LoVo (cell line): ENCODE measurements at places on chromosomes 3 and 15.

DNA sequence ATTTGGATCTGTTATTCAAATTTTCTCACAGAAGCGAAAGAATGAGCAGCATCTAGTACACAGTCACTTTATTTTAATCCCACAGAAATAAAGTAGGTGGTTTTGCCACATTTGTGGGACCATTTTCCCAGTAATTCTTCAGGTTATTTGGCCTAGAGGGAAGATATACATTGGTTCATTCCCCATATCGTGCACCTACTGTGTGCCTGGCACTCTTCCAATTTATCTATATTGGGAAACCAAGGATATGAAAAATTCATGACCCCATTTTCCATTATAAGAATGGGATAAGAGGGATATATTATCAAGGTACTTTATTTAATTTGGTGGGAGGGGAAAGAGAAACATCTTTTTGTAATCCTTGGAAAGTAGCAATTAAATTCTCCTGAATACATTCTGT is 35.1 kb downstream of the TRIP4 start:
- DNase-seq: no peak

GRCh38 chr15:83734487-83734886 is 80.6 kb downstream of the ADAMTSL3 start:
- no peak for DNase-seq

DNA sequence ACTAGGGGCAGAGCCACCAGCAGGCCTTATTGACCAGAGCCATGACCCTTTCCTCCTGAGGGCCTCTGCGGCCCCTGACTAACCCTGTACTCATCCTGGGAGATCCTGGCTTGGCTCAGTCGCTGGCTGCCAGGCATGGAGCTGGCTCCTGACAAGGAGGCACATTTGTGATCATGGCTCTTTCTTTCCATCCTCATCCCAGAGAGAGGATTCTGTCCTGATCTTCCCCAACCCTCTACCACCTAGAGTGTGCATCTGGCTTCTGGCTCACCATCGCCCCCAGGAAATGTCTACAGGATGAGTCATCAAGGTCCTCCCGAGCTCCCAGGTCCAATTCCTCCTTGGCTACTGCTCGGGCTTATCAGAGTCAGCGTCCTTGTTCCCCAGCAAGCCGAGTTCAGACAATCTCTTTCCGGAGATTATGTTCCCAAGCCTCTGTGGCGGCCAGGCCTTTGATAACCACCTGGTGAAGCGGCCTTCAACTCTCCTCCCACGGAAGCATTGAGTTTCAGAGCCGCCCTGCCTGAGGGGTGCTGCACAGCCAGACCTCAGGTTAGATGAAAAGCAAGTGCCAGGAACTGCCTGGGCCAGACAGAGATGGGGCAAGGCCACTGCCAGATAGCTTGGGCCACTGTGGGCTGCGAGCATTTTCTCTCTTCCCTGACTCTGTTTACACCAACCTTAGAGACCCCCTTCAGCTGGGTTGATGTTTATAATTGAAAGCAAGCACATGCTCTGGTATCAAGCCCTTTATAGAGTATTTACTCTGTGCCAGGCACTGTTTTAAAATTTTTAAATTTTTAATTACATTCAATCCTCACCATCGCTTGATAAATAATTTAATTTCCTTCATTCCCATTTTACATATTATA is 44.3 kb upstream of the MRPS22 start:
- peak; percentile 75 for DNase-seq

GRCh38 chr3:100108464-100109079 is 5.7 kb downstream of the FILIP1L start:
- no peak for DNase-seq

DNA sequence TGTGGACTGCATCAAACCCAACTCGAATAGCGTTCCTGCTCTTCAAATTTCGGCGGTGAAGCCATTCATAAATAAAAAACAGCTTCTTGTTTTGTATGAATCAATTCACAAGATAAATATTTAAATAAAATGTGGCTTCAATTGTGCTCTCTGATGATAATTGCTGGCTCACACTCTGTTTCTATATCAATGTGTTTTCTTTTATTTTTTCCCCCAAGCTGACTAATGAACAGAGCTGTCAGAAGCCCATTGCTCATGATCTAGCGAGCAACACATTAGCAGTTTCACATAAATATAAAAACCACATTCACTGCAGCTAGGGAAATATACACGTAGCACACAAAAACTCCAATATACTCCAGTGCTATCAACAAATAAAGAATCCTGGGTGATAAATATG is 45.0 kb upstream of the FOXP1 start:
- no peak for DNase-seq

DNA sequence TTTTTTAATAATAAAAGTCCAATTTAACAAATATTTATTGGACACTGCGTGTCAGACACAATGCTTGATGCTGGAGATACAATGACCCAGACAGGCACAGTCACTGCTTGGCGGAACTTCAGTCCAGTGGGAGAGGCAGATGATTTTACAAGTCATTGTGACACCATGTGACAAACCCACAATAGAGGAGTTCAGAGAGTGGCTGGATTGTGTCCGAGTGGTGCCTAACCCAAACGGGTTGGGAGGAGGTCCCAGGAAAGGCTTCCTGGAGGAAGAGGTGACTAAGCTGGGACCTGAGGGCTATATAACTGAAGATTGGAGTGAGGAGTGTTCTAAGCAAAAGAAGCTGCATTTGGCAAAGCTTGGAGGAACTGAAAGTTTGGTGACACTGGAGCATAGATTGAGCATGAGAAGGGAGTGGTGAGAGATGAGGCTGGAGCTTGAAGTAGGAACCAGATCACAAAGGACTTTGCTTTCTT is 41.4 kb downstream of the CRTC3 start:
- peak; percentile 73 for DNase-seq

DNA sequence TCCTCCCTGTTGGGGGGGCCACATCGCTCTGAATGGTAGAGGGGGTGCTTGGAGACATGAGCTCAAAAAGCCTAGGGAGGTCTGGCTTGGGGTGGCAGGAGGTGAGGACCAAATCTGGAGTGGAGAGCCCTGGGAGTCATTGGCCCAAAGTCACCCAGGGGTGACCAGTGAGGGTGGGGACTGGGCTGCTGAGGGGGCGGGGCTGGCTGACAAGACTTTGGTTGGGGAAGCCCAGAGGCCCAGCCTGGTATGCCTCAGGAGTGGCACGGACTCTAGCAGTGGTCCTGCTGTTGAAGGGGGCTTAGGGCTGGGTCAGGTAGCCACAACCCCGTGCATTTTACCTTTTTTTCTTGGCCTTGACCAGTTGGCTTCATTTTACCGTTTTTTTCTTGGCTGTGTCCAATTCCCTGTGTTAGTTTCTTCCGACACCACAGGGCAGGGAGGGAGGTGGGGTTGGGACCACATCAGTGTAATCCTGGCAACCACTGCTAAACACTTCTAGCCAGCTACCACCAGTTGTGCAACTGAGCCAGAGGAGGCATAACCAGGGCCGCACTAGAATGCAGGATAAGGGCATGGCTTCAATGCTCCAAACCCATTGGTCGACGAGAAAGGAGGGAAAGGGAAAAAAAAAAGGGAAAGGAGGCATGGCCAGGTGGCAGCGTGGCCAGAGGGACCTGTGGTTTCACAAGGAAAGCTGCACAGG is 105.3 kb upstream of the C2CD4B start:
- DNase-seq: no peak

- no peak for DNase-seq
Observed at GRCh38 chr15:25706176-25706955, 156.8 kb downstream of the ATP10A start.

- DNase-seq: no peak
Observed at GRCh38 chr15:68801572-68802148, 19.0 kb downstream of the ANP32A start.

GRCh38 chr3:123367467-123368154 is 81.3 kb downstream of the ADCY5 start:
- DNase-seq: no peak

DNA sequence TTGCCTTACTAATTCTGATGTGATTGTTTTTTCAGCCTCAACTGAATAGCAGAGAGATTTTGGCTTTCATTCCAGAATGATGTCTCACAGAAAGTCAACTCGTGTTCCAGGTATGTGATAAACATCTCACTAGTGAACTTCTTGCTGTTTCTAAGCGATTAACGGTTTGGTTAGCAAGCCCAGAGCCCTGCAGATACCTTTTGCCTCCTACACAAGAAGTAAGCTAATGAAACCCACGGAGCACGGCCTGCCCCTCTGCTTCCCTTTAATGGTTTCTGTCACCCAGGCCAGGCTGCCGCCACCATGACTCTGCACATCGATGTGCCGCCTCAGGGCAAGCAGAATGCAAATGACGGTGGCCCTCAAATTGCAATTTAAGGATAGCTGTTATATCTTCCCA is 155.9 kb upstream of the ICE2 start:
- no peak for DNase-seq

GRCh38 chr3:126677862-126678503 is 23.1 kb upstream of the TXNRD3 start:
- DNase-seq: no peak

DNA sequence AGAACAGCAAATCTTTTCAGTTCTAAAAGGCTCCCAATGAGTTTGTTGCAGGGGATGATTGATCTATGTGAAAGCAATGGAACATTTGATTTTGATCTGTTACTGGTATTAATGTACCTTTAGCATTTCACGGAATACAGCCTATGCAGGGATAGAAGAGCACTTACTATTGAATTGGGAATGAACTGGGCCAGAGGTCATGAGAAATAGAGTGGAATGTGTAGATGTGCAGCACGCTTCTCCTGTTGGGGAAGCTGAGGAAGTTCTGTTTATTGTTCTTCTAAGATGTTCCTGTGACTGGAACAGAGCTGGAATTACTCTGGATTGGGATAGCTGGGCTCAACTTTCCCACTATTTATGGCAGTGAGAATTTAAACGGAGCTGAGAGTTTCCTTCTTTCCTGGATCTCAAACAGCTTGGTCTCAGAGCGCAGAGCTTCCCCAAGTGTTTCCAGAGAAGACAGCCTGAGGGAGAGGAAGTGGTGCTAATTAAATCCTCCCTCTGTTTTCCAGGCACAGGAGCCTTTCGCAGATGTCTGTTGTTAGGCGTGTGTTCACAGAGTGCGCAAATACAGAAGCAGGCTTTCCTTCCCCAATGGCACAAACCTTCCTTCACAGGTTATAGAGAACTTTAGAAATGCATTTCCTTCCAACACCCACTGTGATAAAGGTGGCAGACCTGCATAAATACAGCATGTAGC is 32.5 kb downstream of the TPRG1 start:
- DNase-seq: no peak

DNA sequence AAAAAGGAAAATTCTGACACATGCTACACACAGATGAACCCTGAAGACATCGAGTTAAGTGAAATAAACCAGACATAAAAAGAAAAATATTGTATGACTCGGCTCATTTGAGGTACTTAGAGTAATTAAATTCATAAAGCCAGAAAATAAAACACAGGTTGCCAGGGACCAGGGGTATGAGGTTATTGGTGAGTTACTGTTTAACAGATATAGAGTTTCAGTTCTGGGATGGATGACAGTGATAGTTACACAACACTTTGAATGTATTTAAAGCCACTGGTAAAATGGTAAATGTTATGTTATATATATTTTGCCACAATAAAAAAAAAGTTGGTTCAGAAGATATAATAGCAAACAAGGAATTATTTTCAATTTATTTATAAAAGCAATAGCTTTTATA is 436.1 kb upstream of the WNT5A start:
- no peak for DNase-seq

DNA sequence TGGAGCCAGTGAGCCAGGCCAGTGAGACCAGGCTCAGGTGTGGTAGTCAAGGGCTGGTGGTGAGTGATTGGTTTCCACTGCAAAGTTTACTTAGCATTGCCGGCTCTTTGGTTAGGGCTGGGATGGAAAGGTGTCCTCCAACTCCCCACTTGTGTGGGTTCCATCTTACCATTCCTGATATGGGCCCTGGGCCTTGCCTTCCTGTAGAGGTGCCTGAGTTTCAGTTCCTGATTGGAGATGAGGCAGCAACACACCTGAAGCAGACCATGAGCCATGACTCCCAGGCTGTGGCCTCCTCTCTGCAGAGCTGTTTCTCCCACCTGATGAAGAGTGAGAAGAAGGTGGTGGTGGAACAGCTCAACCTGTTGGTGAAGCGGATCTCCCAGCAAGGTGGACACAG is 3.1 kb downstream of the MPI start:
- DNase-seq: no peak

- DNase-seq: no peak
Observed at GRCh38 chr15:41499109-41499851, 5.6 kb downstream of the ITPKA start.

- DNase-seq: no peak
Observed at GRCh38 chr15:84001037-84001436, 234.5 kb upstream of the GOLGA6L4 start.

GRCh38 chr3:192303235-192303634 is 424.1 kb downstream of the FGF12 start:
- no peak for DNase-seq

GRCh38 chr3:106332884-106333283 is 464.1 kb upstream of the CBLB start:
- no peak for DNase-seq

DNA sequence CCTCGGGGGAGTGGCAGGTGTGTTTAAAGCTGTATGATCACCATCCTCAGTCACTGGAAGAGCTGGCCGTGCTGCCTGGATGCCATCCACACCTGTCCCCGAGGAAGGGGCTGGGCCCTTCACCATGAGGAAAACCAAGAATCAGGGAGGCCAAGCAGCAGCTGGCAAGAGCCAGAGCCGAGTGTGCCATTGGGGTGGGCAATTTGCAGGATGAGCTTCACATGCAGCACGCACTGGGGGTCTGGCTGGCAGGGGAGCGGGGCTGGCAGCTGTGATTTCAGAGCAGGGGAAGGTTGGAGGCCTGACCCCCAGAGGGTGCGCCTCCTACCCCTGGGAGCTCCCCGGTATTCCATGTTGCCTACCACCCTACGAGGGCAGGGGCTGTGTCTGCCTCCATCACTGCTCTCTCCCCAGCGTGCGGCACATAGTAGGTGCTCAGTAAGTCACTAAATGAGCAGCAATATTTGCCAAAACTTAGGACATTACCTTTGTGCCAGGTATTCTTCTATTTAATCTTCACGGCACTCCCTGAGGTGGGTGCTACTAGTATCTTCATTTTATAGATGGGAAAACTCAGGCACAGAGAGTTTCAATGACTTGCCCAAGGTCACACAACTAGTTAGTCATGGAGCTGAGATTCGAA is 30.3 kb upstream of the IQSEC1 start:
- no peak for DNase-seq

DNA sequence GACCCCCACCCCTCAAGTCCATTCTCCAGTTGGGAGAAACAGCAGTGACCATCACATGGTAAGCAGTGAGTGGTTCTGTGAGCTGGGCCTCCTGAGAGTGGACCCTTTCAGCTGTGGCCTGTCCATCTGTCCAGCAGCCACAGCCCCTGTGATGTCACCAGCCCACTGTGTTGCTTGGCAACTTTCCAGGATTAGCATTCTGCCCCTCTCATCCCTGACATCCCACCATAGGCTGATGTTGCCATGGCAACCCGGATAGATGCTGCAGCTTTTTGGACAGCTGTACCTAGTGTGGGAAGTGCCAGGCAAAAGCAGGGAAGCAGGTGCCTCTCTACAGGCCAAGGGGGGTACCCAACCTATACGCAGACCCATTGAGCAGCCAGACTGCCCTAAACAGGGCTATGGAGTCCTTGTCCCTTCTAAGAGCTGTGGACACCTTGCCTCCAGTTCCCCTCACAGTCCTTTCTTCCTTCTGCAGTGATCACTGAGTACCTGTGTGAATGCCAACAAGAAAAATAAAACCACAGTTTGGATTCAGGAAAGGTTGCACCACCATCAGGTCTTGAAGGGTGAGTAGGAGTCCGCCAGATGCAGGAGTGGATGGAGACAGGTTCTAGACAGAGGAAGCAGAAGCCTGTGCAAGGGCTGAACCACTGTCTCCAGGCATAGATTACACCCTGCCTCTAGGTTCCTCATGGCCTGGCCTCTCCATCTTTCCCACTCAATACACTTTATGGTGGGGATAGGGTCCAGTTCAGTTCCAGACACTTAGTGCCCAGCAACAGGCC is at the start of gene DNAH1:
Gene DNAH1 (plus strand): TSS at position 343 of the 788 bp plus-strand sequence. CDS start 6,124 bp downstream, outside the sequence.
- DNase-seq: no peak

- DNase-seq: no peak
Observed at GRCh38 chr15:38662033-38662802, 97.6 kb upstream of the RASGRP1 start.
